T-helper 2 cell treated with Interferon-gamma antibody and Interleukin-4, amounts not matched to agents 5 μg/mL and 100 μg/mL, for 36 hours (primary cell): ENCODE measurements at places on chromosomes 5 and 9.

- DNase-seq = no peak
Observed at GRCh38 chr5:32507738-32508434, 63.3 kb upstream of the ZFR start.

DNA sequence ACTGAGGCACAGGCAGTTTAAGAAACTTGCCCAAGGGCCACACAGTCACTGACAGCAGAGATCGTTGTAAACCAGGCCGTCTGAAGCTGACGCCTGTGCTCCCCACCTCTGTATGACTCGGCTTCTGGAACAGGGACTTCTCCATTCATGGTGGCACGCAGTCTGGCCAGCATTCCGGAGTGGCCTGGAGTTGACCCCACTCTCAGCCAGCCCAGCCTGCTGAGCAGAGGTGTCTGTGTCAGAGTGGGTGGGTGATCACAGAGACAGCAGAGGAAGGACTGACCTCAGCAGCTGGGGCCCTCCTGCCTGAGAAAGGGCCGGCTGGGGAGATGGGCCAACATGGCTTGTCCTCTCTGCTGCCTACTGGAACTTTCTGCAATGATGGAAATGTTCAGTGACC lies 12.6 kb downstream of the LRSAM1 start:
- no peak for DNase-seq

DNA sequence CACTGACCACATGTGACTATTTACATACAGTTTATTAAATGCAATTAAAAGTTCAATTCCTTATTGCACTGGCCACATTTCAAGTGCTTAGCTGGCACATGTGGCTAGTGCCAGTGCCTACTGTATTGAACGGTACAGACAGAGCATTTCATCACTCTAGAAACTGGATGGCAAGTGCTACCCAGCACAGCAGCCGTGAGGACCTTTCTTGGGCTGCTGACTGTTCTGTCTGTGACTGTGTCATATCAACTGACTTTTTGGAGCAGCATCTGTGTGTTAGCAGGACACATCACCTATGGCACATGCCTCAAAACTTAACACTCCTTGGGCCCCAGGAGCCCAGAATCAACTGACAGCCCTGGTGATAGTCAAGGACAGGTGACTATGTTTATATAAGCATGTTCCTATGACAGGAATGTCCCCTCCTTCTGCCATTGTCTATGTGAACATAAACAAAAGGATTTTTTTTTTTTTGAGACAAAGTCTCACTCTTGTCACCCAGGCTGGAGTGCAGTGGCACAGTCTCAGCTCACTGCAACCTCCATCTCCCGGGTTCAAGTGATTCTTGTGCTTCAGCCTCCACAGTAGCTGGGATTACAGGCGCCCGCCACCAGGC lies 8.9 kb downstream of the IRF1 start:
- DNase-seq = no peak

DNA sequence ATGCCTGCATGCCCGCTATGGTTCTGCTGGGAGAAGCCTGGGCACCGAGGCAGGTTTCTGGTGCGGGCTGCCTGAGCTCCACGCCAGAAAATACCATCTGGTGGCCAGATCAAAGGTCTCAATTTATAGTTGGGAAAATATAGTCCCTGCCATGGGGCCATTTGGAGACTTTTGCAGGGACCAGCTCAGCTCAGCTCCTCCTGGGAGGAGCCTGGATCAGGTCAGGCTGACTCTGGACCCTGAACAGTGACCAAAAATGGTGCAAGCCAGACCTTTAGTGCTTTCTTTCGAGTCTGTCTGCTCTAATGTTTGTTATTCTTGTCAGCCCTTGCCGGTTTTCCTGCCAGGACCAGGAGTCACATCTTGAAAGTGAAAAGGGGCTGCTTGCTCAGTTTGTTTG lies 31.8 kb downstream of the HMCN2 start:
- no peak for DNase-seq

DNA sequence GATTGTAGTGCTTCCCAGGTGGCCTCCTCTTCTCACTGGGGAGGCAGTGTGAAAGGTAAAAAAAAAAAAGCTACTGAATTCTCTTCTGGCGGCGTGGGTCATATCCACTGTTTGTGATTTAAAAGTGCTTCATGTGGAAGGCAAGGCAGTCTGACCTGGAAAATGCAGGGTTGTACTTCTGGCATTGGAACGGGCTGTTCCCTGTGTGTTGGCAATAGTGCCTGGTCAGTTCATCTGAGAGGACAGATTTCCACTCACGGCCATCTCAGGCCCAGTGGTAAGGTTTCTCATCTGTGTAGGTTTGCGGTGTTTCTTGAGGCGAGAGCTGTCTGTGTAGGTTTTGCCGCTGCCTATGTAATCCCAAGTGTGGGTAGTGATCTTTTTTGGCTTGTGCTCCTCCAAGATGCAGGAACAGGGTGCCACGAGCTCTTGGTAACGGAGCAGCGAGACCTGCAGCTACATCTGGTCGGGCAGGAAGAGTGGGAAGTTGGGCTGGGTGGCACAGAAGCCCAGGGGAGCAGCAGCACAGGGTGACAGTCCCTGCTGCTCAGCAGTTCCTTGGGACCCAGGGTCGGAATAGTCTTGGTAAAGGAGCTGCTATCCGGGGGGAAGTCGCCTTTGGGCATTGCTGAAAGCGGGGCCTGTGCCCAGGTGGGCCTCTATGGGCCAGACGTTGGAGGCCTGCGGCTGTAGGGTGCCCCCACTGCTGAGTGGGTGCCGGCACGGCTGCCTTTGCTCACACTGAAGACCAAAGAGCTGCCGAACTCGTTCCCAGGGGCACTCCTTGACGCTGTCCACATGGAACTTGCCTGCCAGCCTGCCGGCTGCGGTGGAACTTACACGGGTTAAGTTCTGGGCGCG lies 11.2 kb downstream of the RCL1 start:
- no peak for DNase-seq

GRCh38 chr5:137938751-137939143 lies 49.5 kb downstream of the PKD2L2 start:
- DNase-seq = no peak

DNA sequence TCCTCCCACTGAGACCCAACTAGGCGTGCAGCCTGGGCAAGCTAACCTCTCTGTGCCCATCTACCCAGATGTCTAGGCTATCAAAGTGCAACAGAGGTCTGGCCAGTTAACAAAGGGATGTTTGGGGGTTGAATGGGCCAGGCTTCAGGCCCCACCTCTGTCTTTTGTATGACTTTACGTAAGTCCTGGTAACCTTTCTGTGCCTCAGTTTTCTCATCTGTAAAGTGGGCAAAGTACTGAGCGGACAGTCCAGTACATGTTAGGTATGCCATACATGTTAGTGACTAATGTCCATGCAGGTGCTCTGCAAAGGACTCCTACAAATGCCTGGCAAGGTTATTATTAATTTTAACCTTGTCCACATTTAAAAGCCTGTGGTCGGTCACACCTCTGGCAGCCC lies 14.0 kb downstream of the NR5A1 start:
- no peak for DNase-seq

DNA sequence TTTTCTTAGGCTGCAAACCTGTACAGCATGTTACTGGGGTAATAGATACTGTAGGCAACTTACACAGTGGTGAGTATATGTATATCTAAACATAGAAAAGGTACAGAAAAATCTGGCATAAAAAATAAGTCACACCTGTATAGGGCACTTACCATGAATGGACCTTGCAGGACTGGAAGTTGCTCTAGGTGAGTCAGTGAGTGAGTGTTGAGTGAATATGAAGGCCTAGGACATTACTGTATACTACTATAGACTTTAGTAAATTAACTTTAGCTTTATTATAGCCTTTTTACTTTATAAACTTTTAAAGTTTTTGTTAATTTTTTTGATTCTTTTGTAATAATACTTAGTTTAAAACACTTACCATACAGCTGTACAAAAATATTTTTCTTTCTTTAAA lies 51.3 kb downstream of the DENND4C start:
- no peak for DNase-seq

DNA sequence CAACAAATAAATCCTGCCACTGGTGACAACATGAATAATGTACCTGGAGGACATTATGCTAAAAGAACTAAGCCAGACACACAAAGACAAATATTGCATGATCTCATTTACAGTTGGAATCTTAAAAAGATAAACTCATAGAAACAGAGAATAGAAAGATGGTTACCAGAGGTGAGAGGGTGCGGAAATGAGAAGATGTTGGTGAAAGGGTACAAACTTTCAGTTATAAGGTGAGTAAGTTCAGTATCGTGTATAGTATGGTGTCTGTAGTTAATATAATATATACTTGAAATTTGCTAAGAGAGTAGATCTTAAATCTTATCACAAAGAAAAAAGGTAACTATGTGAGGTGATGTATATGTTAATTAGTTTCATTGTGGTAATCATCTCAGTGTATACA lies 63.3 kb downstream of the PRRC1 start:
- DNase-seq = no peak

DNA sequence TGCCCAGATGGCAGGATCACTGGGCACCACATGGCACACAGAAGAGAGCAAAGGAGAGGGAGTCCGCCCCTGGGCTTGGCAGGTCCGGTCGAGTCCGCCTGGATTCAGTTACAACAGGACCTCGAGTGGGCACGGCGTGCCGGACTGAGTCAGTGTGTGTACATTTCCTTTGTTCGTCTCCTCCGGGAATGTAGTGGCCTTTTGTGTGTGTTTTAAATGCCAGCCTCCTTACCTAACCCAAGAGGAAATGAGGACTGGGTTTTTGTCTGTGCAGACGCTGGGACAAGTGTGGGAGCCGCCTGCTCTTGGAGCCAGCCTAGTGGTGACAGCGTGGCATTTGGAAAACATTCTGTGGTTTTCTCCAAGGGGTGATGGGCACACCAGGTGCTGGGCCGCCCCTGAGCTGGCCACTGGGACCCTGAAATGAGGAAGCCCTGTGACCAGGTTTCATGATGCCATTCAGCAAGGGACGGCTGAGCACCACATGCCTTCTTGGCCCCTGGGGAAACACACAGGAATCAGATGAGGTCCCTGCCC lies 9.6 kb downstream of the NEK6 start:
- no peak for DNase-seq

GRCh38 chr5:139593716-139594319 lies 32.7 kb downstream of the UBE2D2 start:
- DNase-seq = no peak

GRCh38 chr5:37520811-37521210 lies 141.7 kb downstream of the WDR70 start:
- DNase-seq = no peak

- no peak for DNase-seq
Observed at GRCh38 chr9:76691517-76692313, 72.5 kb upstream of the PCA3 start.

DNA sequence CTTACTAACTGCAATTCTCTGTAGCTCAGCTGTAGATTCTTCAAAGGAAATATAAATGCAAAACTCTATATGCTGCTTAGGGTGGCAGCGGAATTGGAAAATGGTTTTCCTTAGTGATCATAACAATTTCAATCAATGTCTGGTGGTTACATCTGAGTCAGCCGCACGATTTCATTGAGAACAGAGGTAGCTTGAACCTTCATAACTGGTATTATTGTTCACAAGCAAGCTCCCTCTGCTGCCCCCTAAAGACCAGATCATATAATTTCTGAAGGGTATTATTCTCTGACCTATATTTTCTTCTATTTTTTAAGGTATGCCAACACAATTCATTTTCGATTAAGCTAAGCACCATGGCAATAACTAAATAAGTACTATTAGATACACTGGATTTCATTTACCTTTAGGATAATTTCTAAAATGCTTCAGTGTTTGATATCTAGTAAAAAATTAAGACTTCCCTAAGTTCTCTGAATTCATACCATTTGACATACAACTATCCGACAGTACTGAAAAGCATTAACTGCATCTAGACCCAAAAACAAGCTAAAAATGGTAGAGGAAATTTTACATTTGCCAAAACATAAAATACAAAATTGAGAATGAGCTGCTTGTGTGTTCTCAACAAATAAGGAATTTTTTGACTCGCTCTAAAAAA lies 181.1 kb upstream of the SPEF2 start:
- DNase-seq = no peak

DNA sequence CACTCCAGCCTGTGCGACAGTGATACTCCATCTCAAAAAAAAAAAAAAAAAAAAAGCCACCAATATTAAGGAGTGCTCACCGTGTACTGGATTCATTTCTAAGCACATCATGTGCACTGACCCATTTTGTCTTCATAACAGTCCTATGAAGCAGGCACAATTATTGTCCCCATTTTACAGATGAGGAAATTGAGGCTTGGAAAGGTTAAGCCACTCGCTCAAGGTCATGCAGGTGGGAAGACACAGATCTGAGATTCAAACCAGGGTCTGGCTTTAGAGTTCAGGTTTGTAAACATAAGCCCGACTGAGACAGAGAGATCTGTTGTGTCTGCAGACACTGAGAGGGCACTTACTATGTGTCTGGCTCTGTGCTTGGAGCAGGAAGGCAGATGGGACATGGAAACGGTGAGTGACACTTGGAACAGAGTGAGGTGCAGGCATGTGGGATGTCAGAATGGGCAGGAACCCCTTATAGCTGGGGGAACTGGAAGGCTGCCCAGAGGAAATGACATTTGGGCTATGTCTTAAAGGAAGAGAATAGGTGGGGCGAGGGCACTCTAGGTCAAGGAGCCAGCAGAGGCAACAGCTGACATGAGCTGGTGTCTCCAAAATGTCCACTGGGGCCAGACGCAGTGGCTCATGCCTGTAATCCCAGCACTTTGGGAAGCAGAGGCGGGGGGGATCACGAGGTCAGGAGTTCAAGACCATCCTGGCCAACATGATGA lies 69.9 kb downstream of the STK10 start:
- DNase-seq = no peak

DNA sequence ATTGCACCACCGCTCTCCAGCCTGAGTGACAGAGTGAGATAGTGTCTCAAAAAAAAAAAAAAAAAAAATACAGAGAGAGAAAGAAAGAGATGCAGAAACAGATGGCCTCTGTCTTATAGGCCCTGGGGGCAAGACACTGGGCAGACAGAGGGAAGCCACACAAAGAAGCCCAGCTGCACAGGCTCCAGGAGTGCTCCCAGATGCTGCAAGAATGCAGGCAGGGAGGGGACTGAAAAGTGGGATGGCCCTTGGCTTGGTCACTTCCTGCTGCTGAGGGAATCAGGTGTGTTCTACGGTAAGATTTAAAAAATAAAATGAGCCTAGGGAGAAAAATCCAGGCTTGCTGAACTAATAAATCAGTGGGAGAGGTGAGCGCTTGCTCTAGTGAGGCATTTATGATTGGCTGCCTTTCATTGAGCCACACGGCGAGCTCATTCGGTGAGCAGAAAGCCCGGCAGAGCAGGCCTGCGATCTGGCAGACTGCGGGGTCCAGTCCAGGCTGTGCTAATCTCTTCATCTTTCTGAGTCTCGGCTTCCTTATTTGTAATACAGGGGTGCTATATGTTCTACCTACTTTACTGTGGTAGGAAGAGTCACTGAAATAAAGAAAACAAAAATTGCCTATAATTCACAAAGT lies 80.6 kb downstream of the RAD23B start:
- DNase-seq = no peak

DNA sequence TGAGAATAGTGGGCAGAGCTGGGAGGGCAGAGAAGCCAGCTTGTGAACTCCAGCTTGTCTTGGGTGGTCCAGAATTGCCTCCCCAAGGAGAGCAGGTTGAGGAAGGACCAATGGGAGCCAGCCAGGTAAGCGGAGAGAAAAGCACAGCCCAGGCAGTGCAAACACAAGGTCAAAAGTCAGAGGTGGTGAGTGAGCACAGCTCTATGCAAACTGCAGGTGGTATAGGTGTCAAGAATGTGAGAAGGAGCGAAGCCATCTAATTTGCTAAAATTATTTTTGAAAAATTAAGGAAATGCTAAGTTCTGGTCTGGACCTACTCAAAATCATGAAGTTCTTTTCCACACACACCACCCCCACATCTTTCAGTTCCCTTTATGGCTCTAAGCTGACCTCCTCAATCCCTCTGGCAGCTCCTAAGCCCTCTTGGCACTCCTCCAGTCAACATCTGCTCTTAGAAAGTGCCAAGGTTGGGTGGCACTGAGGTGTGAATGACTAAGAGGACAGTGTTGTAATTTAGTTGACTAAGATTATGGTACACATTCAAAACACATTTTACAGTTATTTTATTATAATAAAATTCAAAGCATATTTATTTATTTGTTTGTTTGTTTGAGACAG lies 6.6 kb upstream of the OTULINL start:
- no peak for DNase-seq
